ENCODE measurements at places on chromosomes 2 and 18.

- no peak for DNase-seq
Measured at GRCh38 chr2:216344206-216344949, 27.9 kb downstream of the MARCHF4 start.

- DNase-seq: no peak
Measured at GRCh38 chr2:150571121-150571520, 83.7 kb upstream of the RND3 start.

GRCh38 chr18:11124054-11124453, 25.3 kb downstream of the PIEZO2 start:
- no peak for DNase-seq

- no peak for DNase-seq
Measured at GRCh38 chr2:219325657-219326315, 6.8 kb downstream of the RESP18 start.

DNA sequence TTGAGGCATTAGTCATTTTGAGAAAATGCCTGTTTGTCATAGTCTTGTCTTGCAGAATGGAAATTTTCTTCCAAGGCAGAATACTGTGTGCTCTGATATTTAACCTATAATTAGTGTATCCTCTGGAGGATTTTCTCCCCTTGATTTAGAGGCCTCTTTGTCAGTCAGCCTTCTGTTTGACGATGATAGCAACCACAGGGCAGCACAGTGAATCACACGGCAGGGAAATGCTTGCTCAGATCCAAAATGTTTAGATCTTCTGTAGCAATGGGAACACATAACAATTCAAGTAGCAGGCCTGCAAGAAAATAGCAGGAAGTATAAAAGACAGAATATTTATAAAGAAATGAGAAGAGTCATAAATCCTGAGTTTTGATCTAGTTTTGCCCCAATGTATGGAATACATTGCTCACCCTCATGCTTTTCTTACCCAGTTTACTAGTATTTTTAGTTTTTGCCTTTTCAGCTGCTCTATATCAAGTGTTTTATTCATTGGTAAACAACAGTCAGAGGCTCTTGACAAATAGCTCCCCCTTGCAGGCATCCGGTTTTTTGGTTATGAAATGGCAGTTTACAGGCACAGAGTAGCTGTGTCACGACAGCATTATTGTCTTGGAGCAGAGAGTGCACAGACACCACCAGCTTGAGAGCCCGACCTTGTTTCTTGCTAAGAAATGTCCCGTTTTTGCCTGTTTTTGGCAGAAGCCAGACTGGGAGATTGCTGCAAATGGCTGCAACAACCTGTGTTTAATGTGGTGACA, 185.1 kb downstream of the MYO3B start:
- no peak for DNase-seq

GRCh38 chr2:64192664-64193105, 48.5 kb upstream of the PELI1 start:
- DNase-seq: no peak

DNA sequence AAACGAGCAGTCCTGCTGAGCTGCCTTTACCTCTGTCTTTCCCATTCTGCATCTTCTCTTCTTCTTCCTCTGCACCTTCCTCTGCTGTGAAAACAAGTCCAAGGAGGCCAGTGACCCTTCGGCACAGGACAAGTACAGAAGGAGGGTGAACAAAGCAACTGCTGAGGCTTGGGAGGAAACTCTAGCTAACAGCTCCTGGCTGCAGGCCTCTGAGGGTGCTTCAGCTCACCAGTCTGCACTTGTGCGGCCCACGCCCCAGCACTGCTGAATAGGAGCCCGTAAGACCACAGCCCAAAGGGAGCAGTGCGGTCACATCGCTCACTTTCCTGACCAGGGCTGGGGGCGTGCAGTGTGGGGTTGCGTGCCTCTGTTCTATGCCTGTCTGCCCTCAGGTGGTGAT, 42.1 kb upstream of the DNMT3A start:
- no peak for DNase-seq

GRCh38 chr2:233363744-233364235, 9.5 kb downstream of the DGKD start:
- DNase-seq: no peak

DNA sequence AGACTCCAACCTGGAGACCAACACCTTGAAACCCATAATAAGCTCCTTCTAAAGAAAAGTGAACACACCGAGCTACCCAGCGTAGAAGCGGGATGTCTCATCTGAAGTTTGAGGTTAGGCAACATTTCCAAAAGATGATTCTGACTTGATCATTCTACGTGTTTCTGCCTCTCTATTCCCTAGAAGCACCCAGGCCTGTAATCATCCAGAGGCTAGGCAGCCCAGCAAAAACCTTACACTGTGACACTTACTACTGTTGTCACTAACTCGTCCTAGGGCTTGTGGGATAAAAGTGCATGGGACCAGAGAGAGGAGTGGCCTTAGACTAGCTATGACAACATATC, 1.4 kb downstream of the ZBTB14 start:
- no peak for DNase-seq

- DNase-seq: no peak
Measured at GRCh38 chr2:11573418-11574175, 39.8 kb downstream of the GREB1 start.

- DNase-seq: no peak
Measured at GRCh38 chr18:69755856-69756496, 191.7 kb downstream of the CD226 start.

DNA sequence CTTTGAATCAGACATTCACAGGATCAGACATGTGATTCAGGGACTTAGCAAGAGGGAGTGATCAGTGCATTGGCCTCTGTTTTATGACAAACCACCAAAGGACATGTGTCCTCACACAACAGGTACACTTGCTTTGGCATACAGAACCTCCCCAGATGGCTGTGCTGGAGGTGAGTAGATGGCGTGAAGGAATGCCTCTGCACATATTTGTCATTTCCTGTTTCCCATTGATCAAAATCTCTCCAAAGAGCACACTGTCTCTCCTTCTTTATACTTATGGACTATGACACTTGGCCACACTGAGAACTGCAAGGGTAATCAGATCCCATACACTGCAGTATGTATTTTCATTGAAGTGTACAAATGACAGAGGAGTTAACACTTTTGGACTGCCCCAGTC, 927.6 kb downstream of the TSN start:
- DNase-seq: no peak

- DNase-seq: no peak
Measured at GRCh38 chr18:3468066-3468705, 18.2 kb downstream of the TGIF1 start.

GRCh38 chr2:180962727-180963314, 17.6 kb upstream of the UBE2E3 start:
- no peak for DNase-seq

GRCh38 chr2:177317857-177318256, 53.3 kb upstream of the NFE2L2 start:
- DNase-seq: no peak

DNA sequence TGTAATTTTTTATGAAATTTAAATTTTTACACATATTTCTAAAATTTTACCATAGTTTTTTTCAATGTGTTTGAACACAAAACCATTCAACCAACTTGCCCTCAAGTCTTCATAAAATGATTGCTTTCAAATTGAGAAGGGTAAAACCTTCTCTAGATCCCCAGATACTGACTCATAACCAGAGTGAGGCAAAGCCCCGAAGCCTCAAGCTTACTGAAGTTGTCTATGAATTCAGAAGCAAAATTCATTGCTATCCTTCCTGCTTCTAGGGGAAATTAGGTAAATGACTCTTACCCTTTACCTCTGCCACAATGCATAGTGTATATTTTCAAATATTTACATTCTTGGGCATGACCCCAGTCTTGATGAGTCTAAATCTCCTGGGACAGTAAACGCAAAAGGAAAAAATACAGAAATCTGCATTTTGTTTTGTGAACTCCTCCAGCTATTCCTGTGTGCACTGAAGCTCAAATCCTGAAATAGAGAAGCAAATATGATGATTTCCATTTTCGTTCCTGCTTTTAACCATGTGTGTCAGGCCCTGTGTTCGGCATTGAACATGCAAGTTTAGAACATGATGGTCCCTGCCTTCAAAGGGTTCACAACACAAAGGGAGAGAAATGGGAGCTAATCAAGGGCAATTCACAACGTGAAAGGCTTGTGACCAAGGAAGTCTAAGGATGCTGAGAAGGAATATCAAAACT, 246.3 kb downstream of the SUCLG1 start:
- no peak for DNase-seq

DNA sequence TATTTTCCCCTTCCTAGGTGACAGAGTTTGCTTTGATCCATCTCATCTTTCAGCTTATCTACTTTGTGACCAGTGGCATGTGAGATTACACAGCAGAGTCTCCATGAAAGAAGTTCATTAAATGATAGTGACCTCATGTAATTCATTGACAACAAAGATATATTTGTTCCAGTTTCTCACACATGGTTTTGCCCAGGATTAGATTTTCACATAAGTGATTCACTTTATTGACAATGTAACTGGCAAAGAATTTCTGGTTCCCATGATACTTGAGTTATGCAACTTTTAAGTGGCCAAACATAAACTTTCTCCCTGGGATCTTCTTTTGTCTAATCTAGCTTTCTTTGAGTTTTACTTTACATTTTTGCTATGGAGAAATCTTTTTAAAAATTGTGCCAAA, 50.0 kb downstream of the MC4R start:
- no peak for DNase-seq

- no peak for DNase-seq
Measured at GRCh38 chr2:231545105-231545902, 15.1 kb upstream of the NMUR1 start.

DNA sequence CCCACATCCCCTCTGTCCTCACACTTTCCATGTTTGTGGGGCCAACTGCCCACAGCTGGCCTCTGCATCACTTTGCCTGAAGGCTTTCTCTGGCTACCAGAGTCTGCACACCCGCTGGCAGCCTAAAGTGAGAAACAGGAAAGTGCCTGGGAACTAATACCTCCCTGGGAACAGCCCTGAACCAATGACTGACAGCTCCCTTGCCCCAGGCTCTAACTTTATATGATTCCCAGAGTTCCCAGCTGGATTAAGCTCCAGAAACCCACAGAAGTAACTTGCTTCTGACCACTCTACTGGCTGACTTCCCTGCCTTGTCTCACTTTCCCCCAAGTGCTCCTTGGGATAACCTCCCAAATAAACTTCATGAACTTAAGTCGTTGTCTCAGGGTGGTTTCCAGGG, 159.6 kb upstream of the LMAN1 start:
- no peak for DNase-seq

DNA sequence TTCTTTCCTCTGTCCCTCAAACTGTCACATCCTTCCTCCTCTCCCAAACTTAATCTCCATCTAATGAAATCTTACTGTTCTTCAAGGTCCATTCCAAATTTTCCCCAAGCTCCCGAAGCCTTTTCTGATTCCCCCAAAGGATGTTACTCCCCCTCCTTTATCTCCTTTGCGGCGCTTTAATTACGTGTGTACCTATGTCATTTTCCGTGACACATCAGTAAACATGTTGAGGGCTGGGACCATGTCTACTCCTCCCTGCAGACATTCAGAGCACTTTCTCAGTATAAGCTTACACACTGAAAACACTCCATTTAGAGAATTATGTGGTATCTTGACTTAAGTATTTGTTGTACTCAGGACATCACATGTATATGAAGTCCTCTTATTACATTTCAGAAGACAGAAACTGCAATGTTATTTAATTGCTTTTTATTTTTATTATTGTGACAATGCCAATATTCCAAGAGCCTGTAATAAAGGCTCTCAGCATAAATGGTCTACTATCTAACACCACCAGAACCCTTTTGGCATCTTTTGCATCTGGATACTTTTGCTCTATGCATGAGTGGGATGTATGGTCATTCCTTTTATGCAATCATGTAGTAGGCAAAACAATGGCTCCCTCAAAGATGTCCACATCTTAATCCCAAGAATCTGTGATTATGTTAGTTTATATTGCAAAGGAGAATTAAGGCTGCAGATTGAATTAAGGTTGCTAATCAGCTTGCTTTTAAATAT, 1.8 kb downstream of the NMI start:
- no peak for DNase-seq

GRCh38 chr2:231452799-231453508, 11.3 kb downstream of the NCL start:
- no peak for DNase-seq

DNA sequence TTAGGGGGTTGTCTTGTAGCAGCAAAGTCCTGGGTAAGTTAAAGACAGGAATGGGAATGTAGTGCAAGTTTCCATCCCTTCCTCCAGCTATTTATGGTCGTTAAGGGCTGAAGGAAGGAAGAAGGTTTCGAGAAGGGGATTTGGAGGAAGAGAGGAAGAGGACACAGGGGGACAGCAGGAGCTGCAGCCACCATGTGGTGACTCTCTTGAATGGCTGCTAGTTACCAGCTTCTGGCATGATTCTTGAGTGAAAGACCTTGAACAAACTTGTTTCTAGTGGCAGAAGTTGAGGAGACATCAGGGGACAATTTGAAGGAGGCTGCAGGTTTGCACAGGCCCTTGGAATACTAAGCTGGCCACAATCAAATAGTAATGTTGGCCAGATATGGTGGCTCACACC, 116.6 kb downstream of the MTX2 start:
- DNase-seq: no peak

- DNase-seq: no peak
Measured at GRCh38 chr2:42450136-42450535, 43.6 kb downstream of the KCNG3 start.

- DNase-seq: no peak
Measured at GRCh38 chr2:200761266-200761665, 50.4 kb upstream of the BZW1 start.

- DNase-seq: no peak
Measured at GRCh38 chr2:192007581-192008228, 160.8 kb upstream of the CAVIN2 start.
